ENCODE measurements at places on chromosomes 12 and 14. TPM values are rescaled to one million over a fixed set of nuclear protein-coding genes. Genes with fewer than 3 reads are reported as not detected.

The SMCO2 gene
- total RNA-seq, result 0.12 TPM

The FCF1 gene
- total RNA-seq, result 38.3 TPM

The SLC25A47 gene
- not detected for total RNA-seq

The MDGA2 gene
- not detected for total RNA-seq

The ACOT4 gene
- total RNA-seq, result 2.5 TPM
